ENCODE measurements at places on chromosomes 12 and 14. TPM values are rescaled to one million over a fixed set of nuclear protein-coding genes. Genes with fewer than 3 reads are reported as not detected.

Gene ANKS1B
- 3.5 TPM for polyA plus RNA-seq

Gene DEGS2
- polyA plus RNA-seq: 0.30 TPM

Gene SAMD15
- polyA plus RNA-seq: 0.35 TPM

- DNase-seq: no peak
These were observed 441.3 kb downstream of the DAD1 start for GRCh38 chr14:22147716-22148115.

GRCh38 chr12:38905480-38906351 is at the start of gene CPNE8:
Gene CPNE8 (minus strand): TSS chr12:38905591. CDS start chr12:38905534, 57 bp downstream.
- DNase-seq: peak; percentile 85

GRCh38 chr14:54490445-54491175 is 1.8 kb upstream of the GMFB start:
- DNase-seq: no peak

GRCh38 chr14:51860825-51861499 is 550 bp downstream of the GNG2 start:
- DNase-seq: no peak

GRCh38 chr12:109961612-109962011 is 34.6 kb downstream of the GIT2 start:
- no peak for DNase-seq

- DNase-seq: no peak
These were observed 73.4 kb downstream of the CAPZA3 start for GRCh38 chr12:18811273-18811672.

DNA sequence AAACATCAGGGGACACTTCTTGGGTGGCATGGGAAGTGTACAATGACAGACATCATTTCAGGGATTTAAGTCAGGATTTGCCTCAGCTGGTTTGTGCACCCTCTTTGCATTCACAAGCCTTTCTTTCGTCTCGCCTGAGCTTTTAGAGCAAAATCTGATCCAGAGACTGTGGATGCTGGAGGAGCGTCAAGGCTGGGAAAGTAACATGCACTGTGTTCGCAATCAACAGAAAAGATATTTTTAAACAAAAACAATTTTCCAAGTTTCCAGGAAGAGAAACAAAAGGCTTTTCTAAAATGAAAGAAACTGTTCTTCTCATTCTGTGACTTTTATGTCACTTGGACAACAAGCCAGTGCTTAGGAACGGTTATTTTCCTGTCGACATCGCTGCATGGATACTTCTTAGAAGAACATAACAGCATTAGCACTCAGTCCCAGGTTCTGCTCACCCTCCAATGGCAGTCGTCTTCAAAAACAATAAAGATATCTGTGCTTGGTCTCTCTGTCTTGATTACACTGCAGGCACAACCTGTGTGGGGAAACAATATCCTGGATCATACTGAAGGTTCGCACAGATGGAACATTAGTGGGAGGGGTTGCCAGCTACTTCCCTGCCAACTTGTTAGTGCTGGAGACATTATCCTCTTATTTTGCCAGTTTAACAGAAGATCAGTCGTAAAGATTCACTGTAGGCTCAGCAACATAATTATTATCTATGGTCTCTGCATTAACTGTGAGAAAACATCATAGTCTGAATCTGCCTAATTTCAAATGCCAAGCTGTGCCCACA is 403.3 kb upstream of the ATP2B1 start:
- DNase-seq: peak; percentile 46

GRCh38 chr14:80387563-80387981 is 176.3 kb upstream of the DIO2 start:
- peak; percentile 4 for DNase-seq

GRCh38 chr14:77885367-77885766 is 85.5 kb downstream of the ADCK1 start:
- DNase-seq: no peak

Data from muscle of arm (tissue), 14 donors.